ENCODE measurements at places on chromosomes 4 and X.
A peak's percentile ranks its signal among the peaks of the same experiment; 100 is the strongest.

GRCh38 chr4:40227284-40227683, 30.5 kb downstream of the RHOH start:
- no peak for DNase-seq

DNA sequence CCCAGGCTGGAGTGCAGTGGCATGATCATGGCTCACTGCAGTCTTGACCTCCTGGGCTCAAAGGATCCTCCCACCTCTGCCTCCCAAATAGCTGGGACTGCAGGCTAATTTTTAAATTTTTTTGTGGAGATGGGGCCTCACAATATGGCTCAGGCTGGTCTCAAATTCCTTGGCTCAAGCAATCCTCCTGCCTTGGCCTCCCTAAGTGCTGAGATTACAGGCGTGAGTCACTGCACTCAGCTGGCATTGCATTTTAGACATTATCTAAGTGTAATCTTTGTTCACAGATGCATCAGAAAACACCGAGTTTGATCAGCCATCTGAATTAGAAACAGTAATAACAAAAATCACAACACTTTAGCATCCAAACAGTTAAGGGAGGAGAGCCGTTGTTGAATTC, 53.4 kb upstream of the CBR4 start:
- no peak for DNase-seq

- no peak for DNase-seq
Observed at GRCh38 chr4:45100956-45101818, 374.8 kb upstream of the GNPDA2 start.

DNA sequence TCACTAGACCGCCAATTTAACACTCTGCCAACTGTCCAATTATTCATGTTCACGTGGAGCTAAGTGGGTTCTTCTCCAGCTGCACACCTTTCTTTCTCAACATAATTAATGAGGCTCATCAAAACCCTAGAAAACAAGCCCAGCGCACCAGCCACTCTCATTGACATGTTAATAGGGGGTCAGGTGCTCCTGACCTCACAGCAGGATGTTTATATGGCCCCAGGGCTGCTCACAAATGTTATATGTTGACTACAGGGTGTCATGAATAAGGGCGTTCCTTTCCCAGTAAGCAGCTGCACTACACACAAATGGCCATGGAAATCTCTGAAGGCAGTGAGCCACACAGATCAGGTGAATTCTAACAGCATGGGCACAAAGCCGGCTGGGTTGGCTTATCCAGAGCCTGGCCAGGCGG, 209.8 kb downstream of the MGST2 start:
- peak; percentile 56 for DNase-seq

DNA sequence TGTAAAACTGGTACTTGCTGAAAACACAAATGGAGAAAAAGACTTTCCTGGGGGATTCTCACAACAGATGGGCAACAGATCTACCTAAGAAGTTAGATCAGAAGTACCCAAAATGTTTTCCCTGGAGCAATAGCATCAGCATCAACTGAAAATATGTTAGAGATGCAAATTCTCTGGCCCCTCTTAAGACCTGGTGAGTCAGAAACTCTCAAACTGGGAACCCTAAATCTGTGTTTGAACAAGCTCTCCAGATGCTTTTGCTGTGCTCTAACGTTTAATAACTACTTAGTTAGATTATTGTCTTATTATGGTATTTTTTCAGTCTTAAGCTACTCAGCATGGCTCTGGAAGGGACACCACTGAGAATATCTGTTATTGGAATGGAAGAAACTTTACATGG, 55.2 kb upstream of the TRPC3 start:
- no peak for DNase-seq

DNA sequence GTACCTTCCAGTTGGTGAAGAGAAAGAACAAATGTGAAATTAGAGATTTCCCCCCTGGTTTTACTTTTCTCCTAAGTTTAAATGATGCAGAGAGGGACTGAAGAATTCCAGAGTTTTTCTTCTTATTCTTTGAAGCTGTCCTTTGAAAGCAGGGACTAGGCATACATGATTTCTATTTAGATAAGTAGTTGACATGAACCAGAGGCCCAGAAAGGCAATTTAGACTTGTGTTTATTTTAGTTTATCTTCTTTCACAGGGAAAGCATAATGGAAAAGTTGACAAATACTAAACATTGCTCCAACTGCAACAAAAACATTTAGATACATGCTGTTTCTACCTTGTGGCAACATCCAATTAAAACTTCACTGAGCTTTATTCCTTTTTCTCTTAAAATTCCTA, 32.0 kb downstream of the PTPN13 start:
- no peak for DNase-seq

DNA sequence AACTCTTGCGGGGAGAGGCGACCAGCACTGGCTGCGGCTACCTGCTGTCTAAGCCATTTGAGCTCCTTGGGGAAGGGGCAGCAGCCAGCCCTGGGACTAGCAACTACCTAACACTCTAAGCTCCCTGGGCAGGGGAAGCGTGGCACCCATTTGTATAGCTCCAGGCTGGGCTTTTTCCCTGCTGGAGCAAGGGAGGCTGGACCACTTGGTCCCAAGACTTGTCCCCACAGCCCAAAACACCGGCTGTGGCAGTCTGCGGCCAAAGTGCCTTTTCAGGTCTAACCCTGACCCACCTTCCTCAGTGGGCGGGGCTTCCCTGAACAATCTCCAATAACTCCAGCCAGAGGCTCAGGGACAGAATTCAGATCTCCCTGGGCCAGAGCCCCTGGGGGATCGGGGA, 187.8 kb downstream of the NPNT start:
- DNase-seq = no peak

DNA sequence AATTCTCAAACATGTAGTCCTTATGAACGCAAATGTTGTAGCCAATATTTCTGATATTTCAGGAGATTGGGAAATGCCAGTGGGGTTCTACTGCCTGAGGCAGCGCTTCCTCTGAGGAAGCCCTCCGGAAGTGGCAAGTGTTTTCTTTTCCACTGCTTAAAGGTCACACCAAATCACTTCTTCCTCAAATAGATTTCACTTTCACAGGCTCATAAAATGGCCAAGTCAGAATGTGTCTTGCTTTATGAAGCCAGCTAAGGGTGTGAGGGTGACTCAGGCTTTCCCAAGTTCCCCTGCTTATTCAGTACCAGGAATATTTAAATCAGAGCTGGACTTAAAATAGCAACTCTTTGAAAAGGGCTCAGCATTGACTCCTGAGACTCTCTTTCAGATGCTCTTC, 514.2 kb upstream of the DIPK2B start:
- no peak for DNase-seq

GRCh38 chr4:8321771-8322170, 52.2 kb downstream of the HTRA3 start:
- DNase-seq = no peak

DNA sequence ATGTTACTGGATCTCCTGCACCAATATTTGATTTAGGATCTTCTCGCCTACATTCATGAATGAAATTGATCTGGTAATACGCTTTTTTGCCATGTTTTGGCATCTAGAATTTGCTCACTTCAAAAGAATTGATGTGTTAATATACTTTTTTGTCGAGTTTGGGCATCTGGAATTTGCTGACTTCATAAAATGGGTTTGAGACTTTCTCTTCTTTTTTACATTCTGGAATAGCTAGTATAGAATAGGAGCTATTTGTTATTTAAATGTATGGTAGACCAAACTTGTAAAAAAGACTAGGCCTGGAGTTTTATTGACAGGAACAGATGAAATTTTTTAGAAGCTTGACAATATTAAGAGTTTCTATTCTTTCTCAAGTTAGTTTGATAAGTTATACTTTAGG, 404.9 kb upstream of the TENM3 start:
- no peak for DNase-seq

DNA sequence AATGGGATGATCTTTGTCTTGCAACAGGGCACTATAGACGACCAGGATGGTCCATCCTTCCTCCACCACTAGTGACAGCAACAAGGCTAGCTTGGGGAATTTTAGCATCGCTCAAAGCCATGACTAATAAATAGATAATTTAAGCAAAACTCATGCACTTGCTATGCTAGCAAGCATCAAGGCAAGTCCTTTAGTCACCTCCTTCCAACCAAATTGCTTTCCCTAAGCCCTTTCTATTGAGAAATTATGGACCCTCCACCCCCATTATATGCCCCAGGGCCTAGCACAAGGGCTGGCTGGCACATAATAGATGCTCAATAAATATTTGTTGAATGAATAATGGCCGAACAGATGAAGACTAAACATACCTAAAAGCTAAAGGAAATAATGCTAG, 28.6 kb downstream of the SLC16A2 start:
- DNase-seq = no peak

DNA sequence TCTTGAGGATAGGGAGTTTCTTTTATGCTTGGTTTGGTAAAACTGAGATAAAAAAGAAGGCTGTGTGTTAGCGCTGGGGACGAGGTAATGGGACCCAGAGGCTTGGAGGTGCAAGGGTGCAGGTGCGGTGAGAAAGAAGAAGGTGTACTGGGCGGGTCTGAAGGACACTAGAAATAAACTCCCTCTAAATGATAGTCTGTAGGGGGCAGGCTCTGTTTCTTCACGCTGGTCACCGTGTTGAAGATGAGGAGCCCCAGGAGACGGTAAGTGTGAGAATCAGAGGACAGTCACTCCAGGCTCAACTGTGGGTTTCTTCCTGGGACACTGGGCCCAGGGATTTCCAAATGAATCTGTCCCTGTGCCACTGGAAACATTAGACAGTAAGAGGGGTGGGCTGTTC, 131.4 kb downstream of the SORBS2 start:
- no peak for DNase-seq

All from NCI-H510A (cell line).